ENCODE measurements at places on chromosomes 13 and 19.

GRCh38 chr13:42497798-42498197 is 76.2 kb upstream of the TNFSF11 start:
- DNase-seq: no peak

DNA sequence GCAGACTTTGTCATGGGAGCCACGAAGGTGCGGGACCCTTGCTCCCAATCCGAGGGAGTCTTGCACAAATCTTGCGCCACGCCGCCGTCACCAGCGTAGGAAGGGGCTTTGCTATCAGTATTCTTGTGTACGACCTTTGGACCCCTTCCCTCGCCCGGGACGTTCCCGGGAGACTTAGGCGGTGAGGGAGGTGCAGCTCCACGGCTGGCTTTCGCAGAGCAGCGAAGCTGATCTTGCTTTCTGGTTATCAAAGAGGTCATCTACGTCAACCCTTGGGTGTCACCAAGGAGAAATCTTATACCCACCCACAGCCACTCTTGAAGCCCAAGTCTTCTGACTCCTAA is 583 bp downstream of the TECR start:
- no peak for DNase-seq

- DNase-seq: no peak
Measured at GRCh38 chr19:29497241-29497640, 28.6 kb upstream of the VSTM2B start.

DNA sequence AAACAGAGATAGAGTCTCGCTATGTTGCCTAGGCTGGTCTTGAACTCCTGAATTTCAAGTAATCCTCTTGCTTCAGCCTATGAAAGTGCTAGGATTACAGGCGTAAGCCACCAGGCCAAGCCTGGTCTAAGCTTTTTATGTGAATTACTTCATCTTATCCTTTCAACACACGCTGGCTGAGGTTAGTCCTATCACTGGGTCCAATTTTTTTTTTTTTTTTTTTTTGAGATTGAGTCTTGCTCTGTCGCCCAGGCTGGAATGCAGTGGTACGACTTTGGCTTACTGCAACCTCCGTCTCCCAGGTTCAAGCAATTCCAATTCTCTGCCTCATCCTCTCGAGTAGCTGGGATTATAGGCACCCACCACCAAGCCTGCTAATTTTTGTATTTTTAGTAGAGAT is 10.4 kb downstream of the MYO1F start:
- DNase-seq: no peak

- peak; percentile 26 for DNase-seq
Measured at GRCh38 chr13:32409561-32410421, 18.1 kb downstream of the N4BP2L1 start.

GRCh38 chr13:79933389-79933788 is 407.5 kb downstream of the SPRY2 start:
- no peak for DNase-seq

DNA sequence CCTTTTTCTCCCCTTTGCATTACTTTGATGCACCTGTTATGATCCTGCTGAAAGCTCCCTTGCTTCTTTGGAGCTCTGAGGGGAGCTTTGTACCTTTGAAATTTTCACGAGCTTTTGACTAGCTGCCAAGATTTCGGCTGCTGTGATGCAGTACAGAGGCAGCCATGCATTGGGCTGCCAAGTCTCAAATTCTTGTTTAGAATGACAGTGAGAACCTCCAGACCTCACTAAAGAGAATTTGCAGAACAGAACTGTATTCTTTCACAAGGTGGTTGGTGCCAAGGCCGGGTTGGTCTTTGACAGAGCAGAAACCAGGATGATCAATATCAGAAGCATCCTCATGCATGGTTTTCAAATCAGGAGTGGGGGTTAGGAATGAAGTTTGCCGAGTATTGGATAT is 414.8 kb downstream of the GPC5 start:
- no peak for DNase-seq

DNA sequence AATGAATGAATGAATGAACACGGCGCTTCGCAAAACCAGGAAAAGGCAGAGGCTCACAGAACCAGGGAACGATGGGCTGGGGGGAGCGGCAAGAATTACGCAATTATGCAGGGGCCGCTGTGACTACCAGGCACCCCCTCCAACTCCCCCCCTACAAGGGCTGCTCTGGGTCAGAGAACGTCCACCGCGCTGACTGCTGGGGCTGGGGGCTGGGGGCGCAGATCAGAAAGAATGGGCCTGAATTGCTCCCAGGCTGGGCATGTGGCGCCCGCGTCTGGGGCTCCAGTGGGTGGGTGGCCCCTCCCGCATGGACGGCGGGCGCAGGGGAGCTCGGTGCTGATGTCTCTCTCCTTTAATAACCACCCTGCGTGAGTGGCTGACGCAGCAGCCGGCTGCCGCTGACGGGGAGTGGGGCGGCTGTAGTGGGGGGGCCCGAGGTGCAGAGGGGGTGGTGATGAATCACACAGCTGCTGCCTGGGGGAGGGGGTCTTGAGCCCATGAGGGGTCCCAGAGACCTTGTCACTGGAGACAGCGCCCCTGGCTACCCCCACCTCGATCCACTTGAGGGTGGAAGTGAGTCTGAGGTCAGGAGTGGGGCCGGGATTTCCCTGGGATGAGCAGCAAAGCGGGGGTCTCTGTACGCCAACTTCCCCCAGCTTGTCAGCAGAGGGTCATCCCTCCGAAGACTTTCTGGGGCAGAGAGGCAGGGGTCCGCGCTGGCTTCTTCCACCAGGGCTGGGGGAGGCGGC is 1.5 kb upstream of the CIRBP start:
- no peak for DNase-seq

DNA sequence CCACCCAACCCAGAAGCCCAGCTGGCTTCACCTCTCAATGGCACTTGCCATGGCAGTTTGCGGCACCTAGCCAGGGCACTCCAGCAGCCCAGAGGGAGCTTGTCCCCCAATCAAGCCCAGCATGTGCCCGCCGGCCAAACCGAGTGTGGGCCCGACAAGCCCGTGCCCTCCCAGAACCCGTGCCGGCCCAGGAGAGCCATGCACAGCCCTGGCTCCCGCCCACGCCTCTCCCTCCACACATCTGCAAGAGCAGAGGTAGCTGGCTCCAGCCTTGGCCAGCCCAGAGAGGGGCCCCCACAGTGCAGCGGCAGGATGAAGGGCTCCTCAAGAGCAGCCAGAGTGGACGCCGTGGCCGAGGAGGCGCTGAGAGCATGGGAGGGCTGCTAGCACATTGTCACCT is 2278.0 kb upstream of the PCDH20 start:
- no peak for DNase-seq

GRCh38 chr13:94620286-94620896 is 18.7 kb downstream of the GPR180 start:
- DNase-seq: no peak

GRCh38 chr19:15640294-15640903 is at the start of gene CYP4F3:
Gene CYP4F3, plus strand, starts transcription at chr19:15640897. Its CDS starts 519 bp downstream, at chr19:15641416.
- peak; percentile 44 for DNase-seq

GRCh38 chr19:4977299-4978174 is 8.6 kb downstream of the KDM4B start:
- DNase-seq: peak; percentile 40

- DNase-seq: no peak
Measured at GRCh38 chr19:41018736-41019290, 27.7 kb downstream of the CYP2B6 start.

DNA sequence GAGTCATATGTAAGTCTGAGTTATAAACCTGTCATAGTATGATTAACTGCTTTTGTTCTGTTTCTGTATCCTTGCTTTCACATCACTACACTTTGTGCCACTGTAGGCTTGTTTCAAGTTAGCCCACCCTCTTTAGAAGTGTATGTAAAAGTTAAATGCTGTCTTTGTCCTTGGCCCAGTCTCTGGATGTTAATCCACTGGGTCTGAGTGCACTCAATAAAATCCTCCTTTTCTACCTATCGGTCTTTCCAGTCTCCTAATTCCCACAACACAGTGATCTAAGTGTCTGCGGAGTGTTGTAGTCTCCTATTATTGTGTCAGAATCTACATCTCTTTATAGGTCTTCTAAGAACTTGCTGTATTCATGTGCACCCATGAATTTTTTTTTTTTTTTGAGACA is 14.1 kb downstream of the ZNF429 start:
- no peak for DNase-seq

DNA sequence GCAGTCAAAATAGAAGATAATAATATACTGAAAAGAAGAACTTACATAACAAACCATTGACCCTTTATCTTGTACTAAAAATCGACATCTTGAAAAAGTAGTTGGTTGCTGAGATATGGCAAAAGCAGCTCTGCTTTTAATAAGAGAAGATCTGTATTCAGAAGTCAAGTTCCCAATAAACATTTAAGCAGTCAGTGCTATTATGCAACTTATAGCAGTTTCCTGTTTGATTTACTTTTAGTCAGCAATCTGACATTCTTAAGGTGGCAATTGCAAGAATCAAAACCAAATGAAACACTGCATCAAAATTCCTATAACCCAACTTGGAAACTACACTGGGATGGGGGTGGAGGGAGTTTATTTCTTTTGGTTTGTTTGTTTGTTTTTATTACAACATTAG is 165.5 kb downstream of the TBC1D4 start:
- no peak for DNase-seq

DNA sequence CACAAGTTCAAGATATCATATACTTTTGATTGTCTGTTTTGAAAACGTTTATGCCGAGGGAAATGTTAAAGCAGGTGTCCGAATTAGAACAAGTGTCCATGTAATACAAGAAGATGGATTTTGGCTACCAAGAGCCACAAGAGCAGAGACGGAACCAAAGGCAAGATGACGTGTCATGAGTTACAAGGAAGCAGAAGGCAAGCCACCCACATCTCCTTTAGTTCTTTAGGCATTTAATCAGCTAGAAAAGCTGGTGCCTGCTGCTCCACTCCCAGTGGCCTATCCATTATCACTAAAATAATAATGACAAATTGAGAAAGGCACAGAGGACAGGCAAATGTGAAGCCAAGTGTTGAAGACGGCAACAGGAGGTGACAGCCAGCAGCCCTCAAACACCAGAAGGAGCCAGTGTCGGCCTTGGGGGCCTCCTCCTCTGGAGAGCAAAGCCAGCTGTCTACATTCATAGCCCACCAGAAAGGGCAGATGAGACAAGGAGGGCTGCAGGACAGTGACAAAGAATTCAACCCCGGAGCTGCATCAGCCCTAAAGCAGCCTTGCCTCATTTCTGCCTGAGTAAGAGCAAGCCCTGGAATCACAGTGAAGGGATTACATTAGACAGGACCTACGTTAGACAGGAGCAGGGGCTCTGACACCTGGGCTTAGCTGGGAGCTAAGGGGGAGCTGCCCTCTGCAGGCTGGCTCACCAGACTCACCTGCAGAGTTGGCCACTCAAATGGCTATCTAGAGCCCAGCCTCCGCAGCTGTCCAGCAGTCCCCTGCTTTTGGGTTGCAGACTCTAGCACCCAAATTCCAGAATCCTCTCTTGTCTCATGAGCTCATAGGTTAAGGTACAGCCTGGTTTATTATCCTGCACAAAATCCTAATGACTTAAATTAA is 569.9 kb downstream of the UQCRFS1 start:
- DNase-seq: peak; percentile 32

GRCh38 chr13:93378184-93378583 is 151.6 kb downstream of the GPC6 start:
- DNase-seq: no peak

- DNase-seq: peak; percentile 86
Measured at GRCh38 chr19:11963566-11964355, 1.1 kb upstream of the ZNF763 start.

DNA sequence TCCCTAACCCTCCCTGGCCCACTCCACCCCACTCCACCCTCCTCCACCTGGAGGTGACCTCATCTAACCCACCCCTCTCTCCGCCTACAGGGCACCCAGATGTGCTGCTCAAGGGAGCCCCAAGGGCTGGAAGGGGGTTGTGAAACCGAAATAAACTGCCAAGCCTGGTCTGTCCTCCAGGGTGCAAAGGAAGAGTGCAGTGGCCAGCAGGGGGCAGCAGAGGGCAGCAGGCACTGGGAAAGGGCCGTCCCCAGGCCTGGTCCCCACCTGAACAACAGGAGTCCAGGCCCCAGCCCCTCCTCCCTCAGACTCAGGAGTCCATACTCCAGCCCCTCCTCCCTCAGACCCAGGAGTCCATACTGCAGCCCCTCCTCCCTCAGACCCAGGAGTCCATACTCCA is 8.4 kb upstream of the BCAM start:
- DNase-seq: peak; percentile 75

DNA sequence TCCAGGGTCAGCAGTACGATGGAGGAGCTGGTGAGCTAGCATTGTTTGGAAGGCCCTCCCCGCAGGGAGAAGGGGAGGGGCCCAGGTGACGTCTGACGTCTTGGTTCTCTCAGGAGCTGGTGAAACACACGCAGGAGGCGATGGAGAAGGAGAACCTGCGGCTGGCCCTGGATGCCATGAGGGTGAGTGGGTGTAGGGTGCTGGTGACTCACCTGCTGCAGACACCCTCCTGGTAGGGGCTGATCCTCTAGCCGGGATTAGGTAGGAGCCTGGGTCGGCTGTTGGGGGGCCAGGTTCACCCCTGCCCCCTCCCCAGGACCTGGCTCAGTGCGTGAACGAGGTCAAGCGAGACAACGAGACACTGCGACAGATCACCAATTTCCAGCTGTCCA is 55.8 kb downstream of the VAV1 start:
- DNase-seq: no peak

DNA sequence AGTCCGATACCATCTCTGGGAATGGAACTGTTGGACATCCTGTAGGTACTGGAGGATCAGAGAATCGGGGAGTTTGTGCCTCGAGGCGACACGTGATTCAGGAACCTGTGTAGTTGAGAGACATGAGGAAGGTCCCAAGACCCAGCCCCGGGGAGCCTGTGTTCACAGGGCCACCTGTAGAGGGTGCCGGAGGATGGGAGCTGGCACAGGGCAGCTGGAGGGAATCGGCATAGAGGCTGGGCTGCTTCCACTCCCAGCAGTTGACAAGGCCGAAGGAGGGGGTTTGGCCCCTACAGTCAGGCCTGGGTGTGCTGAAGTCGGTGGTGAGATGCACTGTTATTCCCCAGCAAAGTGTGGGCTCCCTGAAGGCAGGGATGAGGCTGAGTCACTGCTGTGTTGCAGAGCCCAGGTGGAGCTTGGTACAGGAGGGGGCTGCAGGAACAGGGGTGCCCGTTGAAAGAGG is 2.5 kb upstream of the ISYNA1 start:
- no peak for DNase-seq

GRCh38 chr19:2274931-2275535 is 6.9 kb downstream of the PEAK3 start:
- DNase-seq: peak; percentile 83

GRCh38 chr13:51957377-51958216 is 53.7 kb downstream of the ATP7B start:
- DNase-seq: no peak

DNA sequence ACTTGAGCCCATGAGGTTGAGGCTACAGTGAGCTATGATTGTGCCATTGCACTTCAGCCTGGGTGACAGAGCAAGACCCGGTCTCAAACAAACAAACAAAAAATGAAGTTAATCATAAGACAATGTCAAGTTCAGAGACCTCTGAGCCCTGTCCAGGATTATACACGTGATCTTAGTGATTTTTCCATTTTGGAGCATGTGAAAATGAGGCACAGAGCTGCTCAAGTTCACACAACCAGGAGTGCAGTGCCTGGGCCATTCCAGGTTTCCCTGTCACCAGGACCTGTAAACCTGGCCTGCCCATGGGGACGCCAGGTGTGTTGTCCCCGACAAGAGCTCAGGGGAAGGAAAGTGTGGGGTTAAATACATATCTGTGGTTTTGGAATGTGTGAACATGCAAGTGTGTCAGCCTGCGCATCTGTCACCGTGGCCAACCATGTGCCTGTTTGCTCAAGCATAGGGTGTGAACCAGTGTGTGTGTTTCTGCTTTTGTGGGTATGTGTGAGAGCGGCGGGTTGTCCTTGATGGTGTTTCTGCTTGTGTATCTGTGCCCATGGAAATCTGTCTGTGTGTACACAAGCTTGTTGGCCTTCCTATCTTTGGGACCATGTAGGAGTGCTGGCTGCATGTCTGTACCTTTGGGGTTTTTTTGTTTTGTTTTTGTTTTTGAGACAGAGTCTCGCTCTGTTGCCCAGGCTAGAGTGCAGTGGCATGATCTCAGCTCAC is 1.5 kb upstream of the FXYD1 start:
- DNase-seq: no peak

Measured in Ammon's horn (tissue), 1 donor.